ENCODE measurements at places on chromosomes 2 and 18. TPM values are rescaled to one million over a fixed set of nuclear protein-coding genes. Genes with fewer than 3 reads are reported as not detected.

- no peak for DNase-seq
Measured at GRCh38 chr18:77012806-77013541, 119.6 kb downstream of the MBP start.

- no peak for DNase-seq
Measured at GRCh38 chr2:25505622-25506021, 163.9 kb upstream of the DNMT3A start.

DNA sequence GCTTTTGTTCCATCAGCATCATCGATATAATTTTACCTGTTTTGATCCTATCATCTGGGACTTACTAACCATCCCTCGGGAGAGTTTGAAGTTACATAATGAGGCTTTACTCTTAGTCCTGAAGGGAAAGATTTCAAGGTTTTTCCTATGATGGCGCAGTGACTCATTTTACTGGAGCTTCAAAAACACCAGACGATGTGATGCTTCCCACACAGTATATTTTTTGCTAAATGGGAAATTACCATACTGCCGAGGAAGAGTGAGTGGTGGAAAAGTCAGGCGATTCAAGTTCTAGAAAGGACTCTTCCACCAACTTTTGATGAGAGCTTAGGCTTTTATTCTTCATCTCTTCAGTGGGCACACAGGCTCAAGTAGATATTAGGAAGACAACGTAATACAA is 44.6 kb upstream of the GCG start:
- no peak for DNase-seq

DNA sequence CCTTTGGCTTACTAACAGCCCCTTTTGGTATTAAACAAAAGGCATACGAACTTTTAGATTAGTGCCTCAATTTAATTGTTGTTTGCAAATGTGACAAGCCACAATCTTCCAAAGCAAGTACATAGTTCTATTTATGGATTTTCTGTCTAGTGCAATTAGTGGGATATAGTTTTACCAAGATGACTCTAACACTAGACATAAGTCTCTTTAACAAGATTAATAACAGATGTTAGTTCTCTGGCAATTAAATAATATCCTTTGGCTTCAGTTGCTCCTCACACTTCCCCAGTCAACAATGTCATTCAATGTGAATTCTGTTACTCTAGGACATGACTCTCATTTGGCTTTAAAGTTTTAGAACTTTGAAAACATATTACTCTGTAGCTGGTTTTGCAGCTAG is 16.7 kb upstream of the MC4R start:
- DNase-seq = no peak

- no peak for DNase-seq
Measured at GRCh38 chr2:164922134-164922533, 33.2 kb downstream of the SLC38A11 start.

DNA sequence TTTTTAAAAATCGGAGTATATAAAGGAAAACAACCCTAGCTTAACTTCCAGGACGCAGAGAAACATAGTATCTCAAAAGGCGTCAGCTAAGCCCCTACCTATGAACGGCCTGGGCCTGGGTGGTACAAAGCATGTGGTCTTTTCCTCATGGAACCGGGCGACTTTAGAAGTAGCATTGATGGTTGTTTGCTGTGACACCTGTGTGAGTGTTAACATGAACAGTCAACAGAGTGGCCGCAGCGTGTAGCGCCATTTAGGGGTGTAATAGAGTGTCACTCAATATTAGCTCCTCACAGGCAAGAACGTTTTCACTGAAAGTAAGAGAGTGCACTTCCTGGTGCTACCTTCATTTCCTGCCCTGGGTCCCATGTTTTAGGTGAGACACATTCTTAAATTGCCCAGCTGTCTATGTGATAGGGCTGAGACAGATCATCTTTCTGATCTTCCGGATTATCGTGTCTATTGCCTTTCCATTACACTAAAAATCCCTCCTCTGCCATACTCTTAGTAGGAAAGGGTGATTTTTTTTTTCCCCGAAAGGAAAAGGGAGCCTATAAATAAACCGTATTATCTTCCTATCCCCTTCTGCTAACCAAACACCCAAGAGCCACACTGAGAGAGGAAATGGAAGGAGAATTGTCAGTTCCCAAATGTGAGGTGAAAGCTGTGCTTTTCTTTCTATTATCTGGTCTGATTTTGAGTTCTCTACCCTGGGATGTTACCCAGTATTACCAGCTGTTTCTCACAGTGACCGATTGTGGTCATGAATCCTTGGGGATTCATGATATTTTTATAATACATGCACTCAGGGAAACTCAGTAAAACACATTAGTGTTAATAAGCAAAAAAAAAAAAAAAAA is 1.3 kb downstream of the GORASP2 start:
- no peak for DNase-seq

Gene NEUROD1
- not detected for total RNA-seq

GRCh38 chr2:677959-678550 is 849 bp upstream of the TMEM18 start:
- DNase-seq = no peak

DNA sequence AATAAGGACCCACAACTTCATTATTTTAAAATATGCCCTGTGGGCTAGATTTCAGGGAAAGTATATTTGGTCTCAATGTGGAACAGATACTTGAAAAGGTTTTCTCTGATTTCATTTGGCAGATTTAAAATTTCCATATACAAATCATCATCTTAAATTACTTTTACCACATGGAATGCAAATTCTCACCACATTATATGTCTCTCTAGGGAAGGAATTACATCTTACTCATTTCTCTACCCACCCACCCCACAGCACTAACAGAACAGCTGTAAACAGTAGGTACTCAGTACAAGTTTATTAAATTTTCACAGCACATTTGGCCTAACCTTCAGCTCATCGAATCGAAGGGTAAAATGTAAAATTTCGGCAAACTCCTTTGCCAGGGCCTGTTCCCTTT is 104.0 kb downstream of the CYRIA start:
- DNase-seq = no peak

DNA sequence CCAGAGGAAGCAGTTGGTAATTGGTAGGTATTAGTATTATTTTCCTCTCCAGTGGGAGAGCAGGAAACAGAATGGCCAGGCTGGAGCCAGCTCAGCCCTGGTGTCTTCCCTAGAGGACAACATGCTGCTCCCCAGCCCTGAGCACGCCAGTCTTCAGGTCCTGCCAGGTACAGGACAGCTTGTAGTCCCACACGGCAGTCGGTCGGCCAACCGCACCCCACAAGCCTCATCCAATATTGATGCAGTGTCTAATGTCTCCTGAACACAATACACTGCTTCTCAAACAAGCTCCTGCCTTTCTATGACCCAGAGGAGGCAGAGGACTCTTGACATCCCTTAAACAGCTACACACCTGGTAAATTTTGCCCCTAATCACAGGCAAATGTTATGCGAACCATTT is 71.0 kb upstream of the PPP1CB start:
- no peak for DNase-seq

GRCh38 chr2:160394153-160394552 is 99.5 kb downstream of the RBMS1 start:
- no peak for DNase-seq

Gene ABHD1
- total RNA-seq = not detected

GRCh38 chr18:9969247-9969646 is 55.4 kb downstream of the VAPA start:
- DNase-seq = no peak

Gene SKOR2
- not detected for total RNA-seq

DNA sequence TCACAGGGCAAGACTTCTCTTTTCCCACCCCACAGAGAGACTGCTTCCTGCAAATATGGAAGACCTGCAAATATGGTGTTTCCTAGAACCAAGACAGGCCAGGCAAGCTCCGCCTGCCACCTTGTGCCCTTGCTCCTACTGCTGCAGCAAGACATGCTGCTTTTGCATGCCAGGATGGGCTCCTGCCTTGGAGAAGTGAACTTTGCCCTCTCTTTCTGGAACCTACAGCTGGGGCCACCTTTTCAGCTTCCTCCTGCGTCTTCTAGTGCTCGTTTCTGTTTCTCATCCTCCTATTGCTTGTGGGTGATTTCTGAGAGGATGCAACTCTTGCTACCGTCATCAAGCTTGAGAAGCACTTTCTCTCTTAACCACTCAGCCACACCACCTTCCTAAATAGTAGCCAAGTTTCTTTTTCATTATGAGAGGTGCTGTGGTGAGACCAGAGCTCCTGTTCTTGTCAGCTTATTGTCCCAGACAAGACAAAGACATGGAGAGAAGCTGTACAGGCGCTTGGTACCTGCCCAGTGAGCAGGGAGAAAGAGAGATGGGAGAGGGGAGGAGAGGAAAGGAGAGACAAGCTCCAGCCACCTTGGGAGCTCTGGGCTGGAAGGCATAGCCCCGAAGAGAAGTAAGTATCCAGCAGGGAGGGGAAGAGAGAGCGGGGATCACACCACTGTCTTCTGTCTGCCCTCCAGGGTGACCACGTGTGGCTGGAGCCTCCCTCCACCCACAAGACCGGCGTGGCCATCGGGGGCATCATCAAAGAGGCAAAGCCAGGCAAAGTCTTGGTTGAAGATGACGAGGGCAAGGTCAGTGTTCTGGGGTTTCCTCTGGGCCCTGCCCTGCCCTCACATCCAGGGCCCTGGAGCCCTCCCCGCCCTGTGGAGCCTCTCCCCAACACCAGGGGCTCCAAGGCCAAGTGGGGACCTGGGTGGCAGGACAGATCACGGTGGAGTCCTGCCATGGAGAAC is 28.3 kb downstream of the MYO7B start:
- no peak for DNase-seq

DNA sequence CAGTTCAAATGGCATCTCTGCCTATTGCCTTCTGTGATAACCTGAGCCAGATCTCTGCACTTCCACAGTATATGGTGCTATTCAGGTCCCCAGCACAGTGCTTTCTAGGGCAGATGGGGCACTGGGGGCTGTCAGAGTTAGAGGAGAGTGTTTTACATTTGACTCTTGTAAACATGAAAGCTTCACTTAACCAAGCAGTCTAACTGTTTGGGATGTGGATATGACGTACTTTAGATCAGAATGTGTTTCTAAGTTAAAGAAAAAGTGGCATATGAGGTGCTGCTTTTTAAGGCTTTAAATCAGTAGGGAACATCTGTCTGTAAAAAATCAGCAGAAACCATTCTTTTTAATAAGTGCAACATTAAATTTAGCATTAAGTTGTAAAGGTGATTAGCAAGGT is 75.7 kb downstream of the MYO1B start:
- no peak for DNase-seq

- DNase-seq = no peak
Measured at GRCh38 chr2:167943897-167944296, 303.5 kb downstream of the STK39 start.

GRCh38 chr18:48493434-48494230 is 45.2 kb upstream of the CTIF start:
- DNase-seq = no peak

- DNase-seq = no peak
Measured at GRCh38 chr18:33700513-33700976, 122.5 kb downstream of the ASXL3 start.

GRCh38 chr18:35142275-35142615 is 98.6 kb upstream of the ZNF397 start:
- DNase-seq = no peak

Gene CRYGC
- total RNA-seq = not detected

- DNase-seq = no peak
Measured at GRCh38 chr18:32439802-32440201, 30.9 kb downstream of the GAREM1 start.

- DNase-seq = no peak
Measured at GRCh38 chr2:205438241-205438640, 244.1 kb upstream of the NRP2 start.

DNA sequence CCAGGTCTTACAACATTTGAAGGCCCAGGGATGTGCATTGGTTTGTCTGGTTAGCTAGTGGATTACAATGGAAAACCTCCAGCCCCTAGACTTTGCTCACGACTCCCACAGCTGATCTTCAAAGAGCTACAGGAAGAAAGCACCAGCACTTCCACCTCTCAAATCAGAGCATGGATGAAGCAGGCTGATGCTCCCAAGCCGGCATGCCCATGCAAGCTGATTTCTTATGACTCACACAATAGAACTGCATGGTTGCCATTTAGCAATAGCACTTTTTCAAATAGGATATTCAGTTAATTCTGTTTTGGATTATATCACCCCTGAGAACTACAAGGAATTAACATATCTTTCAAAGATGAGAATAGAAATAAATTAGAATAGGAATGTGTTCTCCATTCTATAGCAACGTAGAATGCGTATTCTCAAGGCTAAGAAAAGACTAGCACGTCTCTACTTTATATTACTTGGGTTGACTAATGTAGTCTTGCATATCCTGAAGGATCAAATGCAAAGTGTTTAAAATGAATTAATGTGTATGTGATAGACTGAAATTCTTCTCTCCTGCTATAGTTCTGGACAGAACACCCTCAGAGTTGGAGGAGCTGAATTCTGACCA is 292.4 kb downstream of the TRIB2 start:
- DNase-seq = no peak

Gene WDPCP
- total RNA-seq = 3.3 TPM

Gene MROH2A
- not detected for total RNA-seq

GRCh38 chr2:119645173-119645855 is 33.7 kb upstream of the TMEM177 start:
- no peak for DNase-seq

DNA sequence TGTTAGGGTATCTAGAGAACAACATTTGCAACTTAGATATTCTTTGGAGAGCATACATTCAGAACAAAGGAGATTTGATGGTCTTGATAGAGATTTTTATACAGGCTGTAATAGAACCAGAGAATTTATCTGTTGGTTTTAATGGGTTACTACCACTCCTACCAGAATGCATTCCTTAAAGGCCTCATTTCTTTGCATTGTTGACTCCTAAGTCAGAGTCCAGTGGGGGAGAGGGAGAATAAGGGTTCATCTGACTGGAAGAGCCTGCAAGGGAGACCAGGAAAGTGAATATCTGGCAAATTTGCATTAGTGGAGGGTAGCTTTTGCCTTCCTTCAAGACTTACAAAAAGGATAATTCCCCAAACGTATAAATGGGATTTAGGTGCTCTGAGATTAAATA is 29.7 kb downstream of the AGPS start:
- no peak for DNase-seq

- DNase-seq = no peak
Measured at GRCh38 chr18:22322243-22322691, 95.4 kb downstream of the CTAGE1 start.

Gene EFR3B
- total RNA-seq = 2.3 TPM

- no peak for DNase-seq
Measured at GRCh38 chr2:207766697-207767460, 2.8 kb downstream of the FZD5 start.

Measured in kidney epithelial cell (primary cell).